SJSA1 (cell line): ENCODE measurements at places on chromosomes 6 and 20.

GRCh38 chr6:37131104-37131959, 38.6 kb upstream of the PIM1 start:
- H3K36me3 ChIP-seq = no peaks in the 10 kb centered on the region
- no peak overlapping the region for H3K27ac ChIP-seq
- no peaks in the 10 kb centered on the region for H3K27me3 ChIP-seq
- no peak for DNase-seq
- H3K4me1 ChIP-seq = peaks cover 72% of the 10 kb centered on the region

DNA sequence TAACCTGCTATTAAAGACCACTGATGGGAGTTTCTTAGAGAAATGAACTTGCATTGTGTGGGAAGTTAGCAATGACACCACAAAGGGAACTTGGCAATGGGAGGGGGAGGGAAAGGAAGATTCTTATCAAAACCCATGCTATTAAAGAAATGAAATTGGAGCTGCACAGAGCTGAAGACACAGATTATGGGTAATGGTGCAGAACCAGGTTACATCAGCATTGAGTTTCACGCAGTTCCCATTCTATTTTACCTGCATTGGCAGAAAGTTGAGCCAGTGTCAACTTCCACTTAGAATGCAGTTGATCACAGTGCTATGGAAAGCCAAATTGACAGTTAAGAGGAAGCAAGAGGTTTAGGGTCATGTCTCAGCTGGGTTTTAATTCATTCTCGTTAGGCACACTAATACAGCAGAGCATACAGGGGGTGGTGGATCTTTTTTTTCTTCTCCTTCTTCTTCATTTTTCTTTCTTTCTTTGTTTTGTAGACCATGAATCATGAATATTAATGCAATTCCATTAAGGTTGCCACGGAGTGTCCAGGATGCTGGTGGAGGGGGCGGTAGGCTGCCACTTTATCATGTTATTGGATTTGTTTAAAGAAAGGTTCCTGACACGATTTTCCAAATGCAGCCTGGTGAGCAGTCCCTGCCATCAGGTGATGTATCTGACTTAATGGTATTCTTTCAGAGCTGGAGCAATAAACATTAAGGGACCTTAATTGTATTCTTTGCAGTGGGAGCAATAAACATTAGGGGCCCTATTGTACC, 1092.0 kb upstream of the MAP3K7 start:
- no peak for DNase-seq
- no peak overlapping the region for H3K4me3 ChIP-seq
- H3K27ac ChIP-seq = no peak overlapping the region
- no peaks in the 10 kb centered on the region for H3K36me3 ChIP-seq
- H3K27me3 ChIP-seq = no peaks in the 10 kb centered on the region
- no peaks in the 10 kb centered on the region for H3K4me1 ChIP-seq

DNA sequence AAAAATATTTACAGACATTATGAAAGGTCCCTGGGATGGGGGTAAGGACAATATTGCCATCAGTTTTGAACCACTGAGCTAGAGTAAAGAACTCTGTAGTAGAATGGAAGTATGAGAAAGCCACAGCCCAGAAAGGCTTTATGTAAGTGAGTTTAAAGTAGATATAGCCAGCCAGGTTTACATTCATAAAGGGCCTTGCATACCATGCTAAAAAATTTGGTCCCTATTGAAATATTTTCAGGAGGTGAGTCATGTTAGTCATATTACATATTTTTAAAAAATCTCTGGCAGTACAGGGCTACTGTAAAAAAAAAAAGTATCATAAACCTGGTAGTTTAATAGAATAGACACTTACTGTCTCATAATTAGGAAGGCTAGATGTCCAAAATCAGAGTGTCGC, 3.5 kb downstream of the ZKSCAN8 start:
- no peak overlapping the region for H3K4me3 ChIP-seq
- 0 out of 2 replicates have a peak, but pooled peaks cover 3% of the 10 kb centered on the region for H3K4me1 ChIP-seq
- H3K27ac ChIP-seq = no peak overlapping the region
- H3K36me3 ChIP-seq = peaks cover 61% of the 10 kb centered on the region

DNA sequence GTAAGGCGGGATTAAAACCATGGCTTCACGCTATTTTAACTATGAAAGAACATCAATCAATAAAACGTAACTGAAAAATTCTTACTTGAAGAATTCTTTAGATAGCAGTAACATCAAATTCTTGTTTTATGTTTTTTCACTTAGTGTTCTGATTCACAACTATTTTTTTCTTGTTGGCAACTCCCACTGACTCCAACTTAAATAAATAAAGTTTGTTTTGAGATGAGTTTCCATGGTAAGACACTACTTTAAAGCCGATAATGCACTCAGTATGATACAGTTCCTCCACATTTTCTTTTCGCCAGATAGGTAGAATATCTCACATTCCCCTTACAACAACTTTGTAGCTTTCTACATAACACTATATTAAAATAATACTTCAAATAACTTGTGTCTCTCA, 33.1 kb upstream of the CNKSR3 start:
- no peaks in the 10 kb centered on the region for H3K36me3 ChIP-seq
- peaks cover 5% of the 10 kb centered on the region for H3K4me1 ChIP-seq
- H3K27me3 ChIP-seq = no peaks in the 10 kb centered on the region

GRCh38 chr6:140283197-140283596, 908.7 kb upstream of the CITED2 start:
- no peaks in the 10 kb centered on the region for H3K36me3 ChIP-seq
- H3K4me1 ChIP-seq = no peaks in the 10 kb centered on the region
- DNase-seq = no peak
- H3K4me3 ChIP-seq = no peak overlapping the region

- no peaks in the 10 kb centered on the region for H3K36me3 ChIP-seq
- no peak for DNase-seq
- no peak overlapping the region for H3K27ac ChIP-seq
- H3K4me3 ChIP-seq = no peak overlapping the region
- H3K4me1 ChIP-seq = peaks cover 3% of the 10 kb centered on the region; the same call in 1 of the 2 replicates
- no peaks in the 10 kb centered on the region for H3K27me3 ChIP-seq
Measured at GRCh38 chr6:140271759-140272377, 897.4 kb upstream of the CITED2 start.

DNA sequence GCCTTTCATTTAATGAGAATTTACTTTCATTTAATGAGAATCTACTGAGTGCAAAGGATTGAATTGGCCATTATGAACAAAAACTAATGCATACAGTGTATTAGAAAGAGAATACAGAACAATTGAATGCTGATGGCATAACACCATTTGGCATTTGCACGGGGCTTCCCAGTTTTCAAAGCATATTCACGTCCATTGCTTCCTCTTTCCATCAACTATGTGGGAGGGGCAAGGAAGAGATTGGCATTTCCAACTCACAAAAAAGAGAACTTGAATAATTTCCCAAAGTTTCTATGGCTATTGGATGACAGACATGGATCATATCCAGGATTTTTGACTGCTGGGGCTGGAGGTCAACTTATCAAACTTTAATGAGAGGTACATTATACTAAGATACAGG, 23.2 kb upstream of the ARG1 start:
- H3K4me1 ChIP-seq = no peaks in the 10 kb centered on the region
- H3K4me3 ChIP-seq = no peak overlapping the region
- no peaks in the 10 kb centered on the region for H3K36me3 ChIP-seq
- peaks cover 3% of the 10 kb centered on the region; the same call in 1 of the 2 replicates for H3K27me3 ChIP-seq
- no peak for DNase-seq
- no peak overlapping the region for H3K27ac ChIP-seq

- H3K4me1 ChIP-seq = no peaks in the 10 kb centered on the region
- no peak for DNase-seq
- no peaks in the 10 kb centered on the region for H3K36me3 ChIP-seq
- H3K4me3 ChIP-seq = no peak overlapping the region
Measured at GRCh38 chr6:91626911-91627310, 1040.0 kb upstream of the MAP3K7 start.

DNA sequence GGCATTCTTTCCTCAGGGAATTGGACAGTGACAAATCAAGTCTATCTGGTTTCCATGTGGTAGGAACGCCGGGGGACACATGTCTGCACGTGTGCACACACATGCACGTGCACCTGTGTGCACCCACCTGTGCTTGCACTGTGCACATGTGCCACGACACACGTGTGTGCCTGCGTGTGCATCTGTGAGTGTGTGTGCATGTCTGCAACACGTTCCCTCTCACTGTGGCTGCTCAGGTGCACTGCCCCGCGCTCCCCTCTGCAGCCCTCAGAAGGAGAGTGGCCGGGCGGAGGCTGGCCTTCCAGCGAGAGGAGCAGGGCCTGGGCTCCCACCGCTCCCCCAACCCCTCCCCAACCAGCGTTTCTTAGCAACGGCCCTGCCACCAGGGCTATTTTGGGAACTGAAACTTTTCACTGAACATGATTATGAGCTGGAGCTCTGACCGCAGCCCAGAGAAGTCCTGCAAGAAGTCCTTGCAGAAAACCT, 147.8 kb downstream of the PHACTR3 start:
- peaks cover 36% of the 10 kb centered on the region for H3K27me3 ChIP-seq
- no peaks in the 10 kb centered on the region for H3K36me3 ChIP-seq
- H3K27ac ChIP-seq = no peak overlapping the region
- no peak for DNase-seq
- H3K4me3 ChIP-seq = no peak overlapping the region
- H3K4me1 ChIP-seq = no peaks in the 10 kb centered on the region

GRCh38 chr6:4274382-4275082, 139.2 kb upstream of the ECI2 start:
- no peak for DNase-seq
- H3K27ac ChIP-seq = no peak overlapping the region
- peaks cover 9% of the 10 kb centered on the region; the same call in 1 of the 2 replicates for H3K27me3 ChIP-seq
- H3K4me3 ChIP-seq = no peak overlapping the region
- H3K4me1 ChIP-seq = no peaks in the 10 kb centered on the region
- no peaks in the 10 kb centered on the region for H3K36me3 ChIP-seq

GRCh38 chr6:118725944-118726343, 74.6 kb upstream of the CEP85L start:
- no peak overlapping the region for H3K27ac ChIP-seq
- no peak for DNase-seq

- peaks cover 22% of the 10 kb centered on the region for H3K27me3 ChIP-seq
- no peaks in the 10 kb centered on the region for H3K36me3 ChIP-seq
- H3K27ac ChIP-seq = no peak overlapping the region
- no peak overlapping the region for H3K4me3 ChIP-seq
- DNase-seq = no peak
- peaks cover 10% of the 10 kb centered on the region for H3K4me1 ChIP-seq
Measured at GRCh38 chr20:46212876-46213275, 94.8 kb downstream of the CD40 start.

- H3K27me3 ChIP-seq = no peaks in the 10 kb centered on the region
- no peak overlapping the region for H3K27ac ChIP-seq
- DNase-seq = no peak
- H3K36me3 ChIP-seq = no peaks in the 10 kb centered on the region
- no peak overlapping the region for H3K4me3 ChIP-seq
Measured at GRCh38 chr6:116352515-116353471, 18.0 kb upstream of the DSE start.

GRCh38 chr6:18269717-18270116, 5.4 kb upstream of the DEK start:
- DNase-seq = no peak
- no peak overlapping the region for H3K27ac ChIP-seq
- H3K4me1 ChIP-seq = peaks cover 19% of the 10 kb centered on the region
- no peaks in the 10 kb centered on the region for H3K27me3 ChIP-seq
- no peaks in the 10 kb centered on the region for H3K36me3 ChIP-seq
- H3K4me3 ChIP-seq = no peak overlapping the region

DNA sequence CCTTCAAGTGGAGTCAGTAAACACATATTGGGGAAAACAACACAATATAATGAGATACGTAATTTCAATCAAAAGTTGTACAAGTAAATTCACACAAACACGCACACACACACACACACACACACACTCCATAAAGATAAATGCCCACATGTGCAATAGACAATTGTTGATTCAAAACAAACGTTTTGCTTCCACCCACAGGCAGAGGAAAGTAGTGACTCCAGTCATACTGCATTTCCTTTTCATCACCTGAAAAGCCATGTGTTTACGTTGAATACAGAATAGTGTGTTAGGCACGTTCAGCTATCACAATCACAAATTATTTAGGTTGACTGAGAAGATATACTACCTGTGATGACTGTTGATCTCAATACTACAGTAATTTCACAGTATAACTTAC, 443.8 kb upstream of the MANEA start:
- H3K27me3 ChIP-seq = no peaks in the 10 kb centered on the region
- no peak for DNase-seq
- H3K4me3 ChIP-seq = no peak overlapping the region
- H3K36me3 ChIP-seq = no peaks in the 10 kb centered on the region

- 0 out of 2 replicates have a peak, but pooled peaks cover 3% of the 10 kb centered on the region for H3K36me3 ChIP-seq
- DNase-seq = peak; percentile 66
- H3K27me3 ChIP-seq = no peaks in the 10 kb centered on the region
- no peak overlapping the region for H3K27ac ChIP-seq
- H3K4me3 ChIP-seq = no peak overlapping the region
Measured at GRCh38 chr6:169780571-169781091, 29.2 kb downstream of the ERMARD start.

- H3K4me1 ChIP-seq = peaks cover 8% of the 10 kb centered on the region
- no peak overlapping the region for H3K27ac ChIP-seq
- no peaks in the 10 kb centered on the region for H3K36me3 ChIP-seq
- H3K27me3 ChIP-seq = peaks cover 30% of the 10 kb centered on the region
- no peak for DNase-seq
Measured at GRCh38 chr20:6051505-6051904, 2.4 kb downstream of the LRRN4 start.

DNA sequence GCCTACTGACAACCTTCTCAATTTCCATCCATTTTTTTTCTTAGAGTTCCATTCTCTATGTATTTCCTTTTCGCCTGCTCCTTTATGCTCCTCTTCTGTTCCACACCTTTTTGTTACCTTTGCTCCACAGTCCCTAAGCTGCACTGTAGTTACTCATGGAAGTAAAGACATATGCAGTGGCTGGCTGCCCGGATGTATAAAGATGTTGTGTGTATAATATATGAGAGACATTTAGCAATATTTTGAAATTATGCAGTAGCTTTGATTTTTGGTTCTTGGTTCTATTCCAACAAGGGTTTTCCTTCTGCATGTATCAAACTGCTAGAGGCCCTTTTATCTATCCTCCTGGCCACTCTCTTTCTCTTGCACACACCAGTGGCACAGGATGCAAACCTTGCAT, 234.9 kb downstream of the DOK5 start:
- H3K4me1 ChIP-seq = no peaks in the 10 kb centered on the region
- H3K27me3 ChIP-seq = no peaks in the 10 kb centered on the region
- H3K36me3 ChIP-seq = no peaks in the 10 kb centered on the region
- DNase-seq = no peak
- H3K27ac ChIP-seq = no peak overlapping the region

DNA sequence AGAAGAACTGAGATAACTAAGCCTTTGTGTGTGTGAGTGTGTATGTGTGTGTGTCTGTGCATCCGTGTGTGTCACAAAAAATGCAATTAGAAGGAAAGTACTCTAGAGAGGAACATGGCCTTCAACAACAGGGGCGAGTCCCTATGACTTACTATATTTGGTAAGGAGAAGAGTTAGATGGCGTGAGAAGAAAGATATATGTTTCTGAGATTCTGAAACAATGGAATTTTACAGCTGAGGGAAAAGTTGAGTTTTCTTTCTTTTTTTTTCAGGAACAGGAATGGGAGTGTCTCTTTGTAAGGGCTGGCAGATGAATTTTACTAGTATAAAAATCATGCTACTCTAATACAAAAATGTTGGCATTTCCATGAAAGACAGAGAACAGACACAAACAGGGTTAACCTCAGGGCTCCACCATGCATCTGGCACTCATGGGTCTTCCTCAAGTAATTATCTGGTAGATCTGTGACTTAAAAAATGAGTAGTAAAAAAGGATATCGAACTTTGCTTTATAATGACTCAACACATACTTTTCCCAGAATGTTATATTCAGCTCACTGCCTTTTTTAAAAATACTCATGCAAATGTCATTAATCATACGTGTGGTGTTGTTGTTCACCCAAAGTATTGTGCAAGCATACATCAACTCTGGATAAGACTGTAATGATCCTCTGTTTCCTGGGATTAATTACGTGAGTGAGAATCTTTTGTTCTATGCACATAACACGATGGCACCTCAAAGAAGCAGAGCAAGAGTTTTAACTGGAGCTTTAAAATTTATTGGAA, 12.8 kb upstream of the SASH1 start:
- DNase-seq = no peak
- no peaks in the 10 kb centered on the region for H3K36me3 ChIP-seq
- no peak overlapping the region for H3K4me3 ChIP-seq
- no peaks in the 10 kb centered on the region for H3K27me3 ChIP-seq
- no peak overlapping the region for H3K27ac ChIP-seq
